CD4-positive, alpha-beta T cell (primary cell): ENCODE measurements at places on chromosomes 12 and 14.

DNA sequence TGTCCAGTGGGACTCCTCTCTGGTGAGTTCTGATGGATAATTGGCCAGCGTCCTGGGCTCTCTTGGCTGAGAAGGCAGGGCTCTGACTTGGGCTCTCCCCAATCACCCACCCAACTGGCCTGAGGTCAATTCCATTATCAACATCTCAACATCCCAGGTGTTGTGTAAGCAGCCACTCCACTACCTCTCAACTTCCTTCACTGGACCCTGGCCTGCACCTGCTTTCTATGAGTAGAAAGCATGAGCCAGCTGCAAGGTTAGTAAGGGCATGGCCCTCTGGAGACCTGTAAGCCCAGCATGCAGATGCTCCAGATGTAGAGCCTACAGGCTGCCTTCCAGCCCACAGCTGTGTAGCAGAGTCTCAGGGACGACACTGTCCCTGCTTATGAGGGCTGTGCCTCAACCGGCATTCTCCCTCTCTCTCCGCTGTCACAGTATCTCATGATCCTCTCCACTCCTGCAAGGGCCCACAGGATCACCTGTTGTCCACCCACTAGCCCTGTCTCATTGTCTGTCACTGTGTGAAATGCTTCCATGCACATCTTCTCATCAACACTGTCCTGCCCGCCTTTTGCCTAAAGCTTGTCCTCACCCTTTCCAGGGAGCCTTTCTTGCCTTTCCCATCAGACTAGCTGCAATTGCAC lies 5.4 kb upstream of the KRT81 start:
- DNase-seq, result no peak

DNA sequence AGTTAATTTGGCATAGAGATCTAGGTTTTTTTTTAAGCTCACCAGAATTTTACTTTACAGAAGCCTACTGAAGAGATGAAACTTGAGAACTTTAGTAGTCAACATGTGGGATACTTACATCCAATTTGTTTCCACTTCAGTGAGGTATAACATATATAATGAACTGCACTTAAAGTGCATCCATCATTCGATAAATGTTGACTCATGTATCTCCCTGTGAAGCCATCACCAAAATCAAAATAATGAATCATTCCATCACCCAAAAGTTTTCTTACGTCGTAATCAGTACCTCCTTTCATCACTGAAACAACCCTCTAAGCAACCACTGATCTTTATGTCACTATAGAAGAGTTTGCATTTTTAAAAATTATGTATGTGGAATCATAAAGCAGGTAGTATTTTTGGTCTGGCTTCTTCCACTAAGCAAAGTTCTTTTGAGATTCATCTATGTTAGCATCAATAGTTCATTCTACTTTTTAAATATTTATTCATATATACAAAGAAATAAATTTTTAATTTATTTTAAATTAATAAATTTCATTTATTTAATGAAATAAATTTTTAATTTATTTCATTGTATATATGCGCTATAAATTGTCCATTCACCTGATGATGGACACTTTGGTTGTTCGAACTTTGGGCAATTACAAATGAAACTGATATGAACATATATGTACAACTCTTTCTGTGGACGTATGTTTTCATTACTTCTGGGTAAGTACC lies 2.0 kb upstream of the CPNE8 start:
- no peak for DNase-seq

DNA sequence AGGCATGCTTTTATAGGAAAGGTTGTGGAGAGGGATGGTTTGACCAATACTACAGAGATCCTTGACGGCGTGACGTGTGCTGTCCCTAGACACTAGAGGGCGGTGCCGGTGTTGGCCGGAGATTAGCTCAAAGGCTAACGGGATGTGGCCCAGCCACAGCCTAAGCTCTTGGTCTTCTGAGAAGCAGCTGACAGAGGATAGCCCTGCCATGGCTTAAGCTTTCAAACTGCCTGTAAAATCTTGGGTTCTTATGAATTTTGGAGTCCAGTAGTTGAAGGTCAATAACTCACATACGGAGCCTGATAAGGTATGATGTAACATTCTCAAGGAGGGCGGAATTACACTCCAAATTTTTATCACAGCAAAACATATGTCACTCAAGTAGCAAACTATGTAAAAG lies 515.7 kb upstream of the ATXN7L3B start:
- DNase-seq, result peak; percentile 3

DNA sequence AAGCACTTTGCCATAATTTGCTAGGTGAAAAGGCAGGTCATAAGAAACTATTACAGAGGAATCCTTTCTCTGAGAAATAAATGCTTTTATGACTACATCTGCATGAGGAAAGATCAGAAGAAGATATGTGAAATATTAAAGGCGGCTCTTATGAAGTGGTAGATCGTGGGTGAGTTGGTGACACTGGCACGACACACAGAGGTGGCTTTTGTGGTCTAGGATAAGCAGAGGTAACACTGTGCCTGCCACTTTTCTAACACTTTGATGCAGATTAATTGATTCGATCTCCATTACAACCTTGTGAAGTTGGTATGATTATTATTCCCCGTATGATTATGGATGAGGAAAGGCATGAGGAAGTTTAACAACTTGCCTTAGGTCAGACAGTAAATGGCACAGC lies 60.0 kb upstream of the ELK3 start:
- no peak for DNase-seq

DNA sequence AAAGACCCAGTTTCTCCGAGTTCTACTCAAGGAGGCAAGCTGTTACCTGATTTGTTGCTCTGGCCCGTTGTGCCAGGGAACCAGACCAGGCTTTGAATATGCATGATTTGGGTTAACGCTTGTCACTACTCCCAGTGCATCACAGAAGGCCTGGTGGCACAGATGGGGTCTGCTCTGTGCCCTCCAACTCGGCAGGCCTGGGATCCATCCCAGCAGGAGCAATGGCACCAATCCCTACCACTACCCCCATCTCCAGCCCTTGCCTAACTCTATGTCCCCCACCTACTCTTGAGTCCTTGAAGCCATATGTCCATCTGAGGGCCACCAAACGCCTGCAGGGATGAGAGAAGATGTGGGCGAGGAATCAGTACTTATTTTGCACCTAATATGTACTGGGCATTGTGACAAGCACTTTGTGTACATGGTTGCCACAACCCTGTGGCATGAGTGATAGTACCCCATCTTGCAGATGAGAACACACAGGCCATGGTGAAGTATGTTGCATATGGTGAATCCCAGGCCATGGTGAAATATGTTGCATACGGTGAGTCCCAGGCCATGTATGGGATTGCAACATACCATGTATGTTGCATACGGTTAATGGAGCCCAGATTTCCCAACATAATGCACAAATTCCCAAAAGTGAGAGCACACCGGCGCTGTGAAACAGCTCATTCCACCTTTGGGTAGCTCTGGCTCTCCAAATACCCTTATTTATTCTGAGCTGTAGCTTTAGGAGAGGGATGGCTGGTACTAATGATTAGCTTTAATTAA lies 102.7 kb downstream of the NTF3 start:
- DNase-seq, result no peak

DNA sequence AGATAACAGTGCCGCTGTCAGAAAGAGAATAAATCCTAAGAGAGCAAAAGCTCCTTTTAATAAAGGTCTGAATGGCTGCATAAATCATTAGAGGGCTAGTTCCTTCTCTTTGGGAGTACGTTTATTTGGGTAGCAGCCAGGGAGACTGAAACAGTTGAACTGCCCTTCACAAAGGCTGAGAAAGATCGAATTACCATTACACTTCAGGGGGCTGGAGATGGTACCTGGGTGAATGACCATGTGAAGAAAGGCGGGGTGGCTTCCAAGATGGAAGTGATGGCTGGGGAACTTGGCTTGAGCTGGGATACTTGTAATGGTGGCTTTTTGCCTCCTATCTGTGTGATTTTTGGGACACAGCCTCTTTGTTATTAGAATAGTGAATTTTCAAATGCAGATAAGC lies 1.7 kb upstream of the FGD4 start:
- DNase-seq, result no peak

- no peak for DNase-seq
Measured at GRCh38 chr14:85545738-85546137, 15.8 kb downstream of the FLRT2 start.

DNA sequence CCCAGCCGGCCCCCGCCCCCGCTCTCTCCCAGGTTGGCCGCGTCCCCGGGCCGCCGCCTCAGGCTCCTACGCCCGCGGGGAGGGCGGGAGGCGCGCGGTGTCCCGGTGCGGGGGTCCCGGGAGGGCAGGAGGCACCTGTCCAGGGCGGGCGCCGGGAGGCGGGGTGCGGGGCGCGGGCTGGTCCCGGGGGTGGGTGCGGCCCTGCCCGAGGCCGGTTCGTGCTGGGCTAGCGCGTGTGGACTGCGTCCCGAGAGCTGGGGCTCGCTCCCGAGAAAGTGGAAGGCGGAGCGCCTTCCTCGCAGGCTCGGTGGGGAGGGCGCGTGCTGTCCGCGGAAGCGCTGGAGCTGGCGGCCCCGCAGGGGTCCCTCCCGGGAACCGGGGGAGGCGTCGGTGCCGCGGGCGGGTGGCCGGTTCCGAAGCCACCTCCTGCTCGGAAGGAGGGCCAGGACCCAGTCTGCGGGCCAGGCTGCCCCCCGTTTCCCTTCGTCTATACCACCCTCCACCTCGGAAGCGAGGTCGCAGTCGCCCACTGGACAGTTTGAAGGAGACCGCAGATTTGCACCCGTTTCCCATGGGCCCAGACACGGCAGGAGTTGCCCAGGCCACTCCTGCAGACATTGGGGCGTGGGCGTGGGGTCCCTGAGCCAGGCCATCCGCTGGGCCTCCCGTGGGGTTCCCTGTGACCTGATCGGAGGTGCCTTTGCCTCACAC lies 636 bp downstream of the ZFYVE21 start:
- peak; percentile 41 for DNase-seq

GRCh38 chr12:46660719-46661109 lies 165.1 kb downstream of the SLC38A4 start:
- no peak for DNase-seq

DNA sequence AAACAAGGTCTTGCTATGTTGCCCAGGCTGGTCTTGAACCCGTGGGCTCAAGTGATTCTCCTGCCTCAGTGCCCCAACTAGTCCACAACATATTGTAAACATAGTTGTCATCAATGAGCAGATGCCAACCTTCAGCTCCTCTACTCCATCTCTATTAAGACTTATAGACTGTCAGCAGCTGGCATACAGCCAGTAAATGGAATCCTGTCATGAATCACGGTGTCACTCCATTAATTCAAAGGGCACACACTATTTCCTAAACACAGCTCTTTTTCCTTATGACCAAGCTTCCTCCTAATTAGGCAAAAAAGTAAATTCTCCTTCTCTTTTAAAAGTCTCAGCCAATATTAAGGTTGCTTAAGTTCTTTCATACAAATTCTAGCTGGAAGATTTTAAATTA lies 111.2 kb downstream of the ITPR2 start:
- no peak for DNase-seq

DNA sequence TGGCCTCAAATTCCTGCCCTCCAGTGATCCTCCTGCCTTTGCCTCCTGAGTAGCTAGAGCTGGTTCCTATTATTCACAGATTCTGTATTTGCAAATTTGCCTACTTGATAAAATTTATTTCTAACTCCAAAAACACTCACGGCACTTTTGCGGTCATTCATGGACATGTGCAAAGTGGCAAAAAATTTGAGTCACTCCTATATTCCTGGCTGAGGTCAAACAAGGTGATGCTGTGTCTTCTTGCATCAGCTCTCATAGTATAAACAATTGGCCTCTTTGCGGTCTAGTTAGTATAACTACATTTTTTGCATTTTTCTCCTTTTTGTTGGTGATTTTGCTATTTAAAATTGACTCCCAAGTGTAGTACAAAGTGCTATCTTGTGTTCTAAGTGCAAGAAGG lies 24.7 kb downstream of the ATF1 start:
- DNase-seq, result no peak

DNA sequence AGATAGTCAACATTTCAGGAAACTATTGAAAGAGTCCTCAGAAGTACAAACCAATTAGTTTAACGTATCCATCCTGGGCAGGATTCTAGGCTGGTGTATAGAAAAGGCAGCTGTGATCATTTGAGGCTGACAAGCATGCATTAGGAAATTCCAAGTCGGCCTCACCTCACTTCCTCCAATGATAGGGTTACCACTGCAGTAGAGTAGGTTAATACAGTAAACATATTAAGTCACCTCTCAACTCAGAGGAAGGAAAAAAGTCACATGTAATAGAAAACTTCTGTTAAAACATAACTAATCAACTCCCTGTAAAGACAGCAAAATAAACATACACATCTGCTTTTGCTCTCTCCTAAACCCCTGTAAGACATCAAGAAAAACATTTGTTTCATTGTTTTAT lies 33.5 kb downstream of the MED13L start:
- no peak for DNase-seq

DNA sequence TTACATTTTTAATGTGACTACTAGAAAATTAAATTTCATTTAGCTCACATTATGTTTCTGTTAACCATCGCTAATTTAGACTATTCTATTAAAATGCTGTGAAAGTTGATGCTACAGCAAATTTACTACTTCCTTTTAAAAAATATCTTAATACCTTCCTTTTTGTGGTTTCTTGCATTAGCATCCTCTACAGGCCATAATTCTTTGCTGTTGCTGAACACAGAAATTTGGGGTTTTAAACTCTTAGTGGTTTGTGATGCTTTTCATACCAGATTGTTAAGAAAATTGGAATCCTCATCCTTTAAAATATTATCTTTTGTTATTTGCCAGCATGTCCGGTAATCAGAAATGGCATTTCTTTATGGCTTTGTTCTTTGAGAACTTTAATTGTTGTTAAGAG lies 18.1 kb downstream of the WNK1 start:
- DNase-seq, result no peak

DNA sequence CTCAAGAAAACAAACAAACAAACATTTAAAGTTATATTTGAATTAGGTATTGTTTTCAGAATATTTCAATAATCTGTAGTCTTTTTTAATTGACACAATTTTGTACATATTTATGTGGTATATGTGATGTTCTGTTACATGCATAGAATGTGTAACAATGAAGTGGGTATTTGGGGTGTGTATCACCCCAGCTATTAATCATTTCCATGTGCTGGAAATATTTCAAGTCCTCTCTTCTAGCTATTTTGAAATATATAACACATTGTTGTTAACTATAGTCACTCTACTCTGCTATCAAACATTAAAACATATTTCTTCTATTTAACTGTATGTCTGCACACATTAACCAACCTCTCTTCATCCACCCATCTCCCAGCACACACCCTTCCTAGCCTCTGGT lies 32.0 kb upstream of the SIX1 start:
- no peak for DNase-seq

GRCh38 chr14:83356080-83356479 lies 1822.4 kb upstream of the SEL1L start:
- no peak for DNase-seq

DNA sequence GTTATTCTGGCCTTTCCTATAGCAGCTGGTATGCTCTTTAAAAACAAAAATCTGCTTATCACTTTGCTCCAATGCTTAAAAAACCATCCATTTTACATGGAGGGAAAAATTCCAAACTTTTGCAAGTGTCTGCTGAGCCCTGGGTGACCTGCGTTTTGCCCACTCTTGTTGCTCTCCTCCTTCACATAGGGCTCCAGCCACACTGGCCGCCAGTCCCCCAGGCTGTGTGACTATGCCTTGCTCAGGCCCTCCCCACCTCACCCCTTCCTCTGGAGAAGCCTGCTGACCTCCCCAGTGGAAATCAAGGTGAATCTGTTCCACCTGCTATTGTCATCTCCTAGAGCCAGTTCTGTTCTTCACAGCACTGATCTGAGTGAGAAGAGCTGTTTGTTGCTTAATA lies 126.9 kb downstream of the SLC25A47 start:
- no peak for DNase-seq

- DNase-seq, result no peak
Measured at GRCh38 chr14:91263329-91263728, 18.8 kb upstream of the GPR68 start.

- DNase-seq, result peak; percentile 85
Measured at GRCh38 chr12:120231316-120232011, 30.6 kb upstream of the RPLP0 start.
